ENCODE measurements at places on chromosomes 6 and 20.

DNA sequence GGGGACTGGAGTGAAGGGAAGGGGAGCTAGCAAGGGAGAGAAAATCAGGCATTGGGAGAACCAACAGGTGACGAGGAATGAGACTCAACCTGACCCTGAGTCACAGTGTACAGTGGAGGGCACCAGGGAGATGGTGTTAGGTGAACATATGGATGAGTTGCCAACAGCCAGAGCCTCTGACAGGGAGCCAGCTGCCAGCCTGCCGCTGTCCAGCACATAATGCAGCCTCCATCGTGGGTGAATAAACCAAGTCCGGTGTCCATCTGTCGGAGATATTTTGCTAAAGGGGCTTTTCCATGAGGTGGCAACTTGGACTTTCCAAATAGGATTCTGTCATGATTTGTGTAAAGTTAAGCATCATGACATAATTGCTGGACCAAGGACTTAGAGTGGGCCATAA, 88.1 kb downstream of the CDH4 start:
- DNase-seq: no peak

DNA sequence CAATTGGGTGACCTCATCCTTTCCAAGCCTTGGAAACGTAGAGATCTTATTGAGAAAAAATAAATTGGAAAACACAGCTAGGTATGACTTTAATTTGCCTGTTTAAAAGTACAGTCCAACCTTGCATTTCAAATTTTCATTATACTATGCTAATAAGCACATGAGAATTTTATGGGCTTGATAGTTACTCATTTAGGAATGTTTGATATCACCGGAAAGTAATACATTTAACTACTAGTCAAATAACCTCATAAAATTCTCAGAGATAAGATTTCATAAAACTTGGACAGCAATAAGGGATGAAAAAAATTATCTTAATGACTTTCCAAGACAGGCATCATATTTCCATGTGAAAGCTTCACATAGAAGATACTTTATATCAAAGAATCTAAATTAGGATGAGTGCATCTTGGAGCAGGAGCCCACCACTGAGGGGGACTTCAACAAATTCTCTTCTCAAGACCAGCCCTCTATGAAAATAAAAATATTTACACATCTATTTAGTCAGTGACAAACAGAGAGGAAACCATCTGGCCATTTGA, 236.3 kb downstream of the EPHA7 start:
- DNase-seq: no peak

DNA sequence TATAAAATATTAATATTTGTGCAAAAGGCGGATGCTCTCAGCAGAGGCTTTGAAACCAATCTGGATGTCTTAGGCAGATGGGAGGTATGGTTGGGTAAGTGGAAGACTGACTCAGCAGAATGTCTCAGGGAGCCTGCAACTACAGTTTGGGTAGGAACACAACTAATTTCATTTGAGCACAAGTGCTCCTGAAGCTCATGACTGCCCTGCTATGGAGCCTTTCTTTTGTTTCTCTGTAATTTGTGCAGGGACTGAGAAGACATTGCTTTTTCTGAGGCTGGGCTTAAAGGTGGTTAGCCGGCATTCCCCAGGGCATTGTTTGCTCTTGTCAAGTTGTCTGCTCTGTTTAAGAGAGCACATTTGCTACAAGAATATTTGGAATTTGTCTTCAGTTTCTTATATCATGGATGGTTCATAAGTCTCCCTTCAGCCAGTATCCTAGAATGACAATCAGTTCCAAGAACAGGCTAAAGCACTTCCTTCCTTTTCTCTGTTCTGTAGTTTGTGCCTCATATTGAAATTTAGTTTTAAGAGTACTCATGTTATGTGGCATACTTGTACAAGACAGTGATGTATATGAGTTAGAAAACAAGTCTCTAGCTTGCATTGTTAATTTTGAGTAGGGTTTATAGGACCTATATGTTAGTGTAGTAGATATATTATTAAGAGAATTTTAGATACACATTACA, 208.3 kb downstream of the ZFAND3 start:
- DNase-seq: no peak

- DNase-seq: peak; percentile 51
Observed at GRCh38 chr20:62366370-62367135, 559 bp downstream of the LAMA5 start.

DNA sequence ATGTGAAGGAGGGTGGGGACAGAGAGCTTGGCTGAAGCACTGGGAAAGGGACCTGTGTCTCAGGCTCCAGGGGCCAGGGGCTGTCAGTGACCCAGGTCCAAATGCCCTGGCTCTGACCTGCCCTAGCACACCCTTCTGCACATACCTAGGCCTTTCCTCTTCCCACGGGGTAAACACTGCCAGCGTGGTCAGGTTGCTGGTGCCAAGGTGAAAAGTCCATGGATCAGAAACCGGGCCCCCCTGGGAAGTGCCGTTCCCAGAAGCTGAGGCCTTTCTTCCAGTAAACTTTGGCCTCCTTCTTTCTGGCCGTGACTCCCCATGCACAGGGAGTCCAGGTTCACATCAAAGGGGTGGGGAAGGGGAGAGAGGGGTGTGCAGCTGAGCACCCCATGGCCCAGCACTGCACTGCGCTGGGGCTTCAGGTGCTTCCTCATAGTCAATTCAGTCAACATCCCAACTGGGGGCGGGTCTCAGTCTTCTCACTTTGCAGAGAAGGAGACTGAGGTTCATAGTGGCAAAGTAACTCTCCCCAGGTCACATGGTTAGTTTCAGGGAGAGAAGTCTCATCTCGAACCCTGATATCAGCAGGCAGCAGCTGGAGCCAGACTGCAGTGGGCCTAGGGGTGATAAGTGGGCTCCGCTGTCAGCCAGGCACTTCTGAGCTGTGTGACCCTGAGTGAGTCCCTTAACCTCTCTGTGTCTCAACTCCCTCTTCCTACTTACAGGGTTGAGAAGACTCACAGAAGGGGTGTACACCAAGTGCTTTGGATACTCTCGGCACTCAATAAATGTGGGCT, 17.0 kb downstream of the PCK1 start:
- DNase-seq: no peak

- DNase-seq: no peak
Observed at GRCh38 chr20:1415667-1416468, 23.0 kb upstream of the FKBP1A start.

DNA sequence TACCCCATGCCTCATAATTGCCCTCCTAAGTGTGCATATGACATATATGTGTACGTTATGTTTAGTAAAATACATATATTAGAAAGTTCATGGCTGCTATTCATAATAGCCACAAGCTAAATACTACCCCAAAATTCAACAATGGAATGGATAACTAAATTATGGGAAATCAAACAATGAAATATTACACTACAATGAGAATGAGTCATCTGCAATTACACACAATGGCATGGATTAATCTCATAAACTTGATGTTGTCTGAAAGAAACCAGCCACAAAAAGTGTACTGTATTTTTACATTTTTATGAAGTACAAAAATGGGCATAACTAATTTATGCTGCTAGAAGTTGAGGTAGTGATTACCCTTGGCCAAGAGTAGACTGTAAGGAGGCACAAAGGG, 477.0 kb downstream of the HAO1 start:
- DNase-seq: no peak

- no peak for DNase-seq
Observed at GRCh38 chr6:35016502-35017321, 124.4 kb downstream of the TCP11 start.

DNA sequence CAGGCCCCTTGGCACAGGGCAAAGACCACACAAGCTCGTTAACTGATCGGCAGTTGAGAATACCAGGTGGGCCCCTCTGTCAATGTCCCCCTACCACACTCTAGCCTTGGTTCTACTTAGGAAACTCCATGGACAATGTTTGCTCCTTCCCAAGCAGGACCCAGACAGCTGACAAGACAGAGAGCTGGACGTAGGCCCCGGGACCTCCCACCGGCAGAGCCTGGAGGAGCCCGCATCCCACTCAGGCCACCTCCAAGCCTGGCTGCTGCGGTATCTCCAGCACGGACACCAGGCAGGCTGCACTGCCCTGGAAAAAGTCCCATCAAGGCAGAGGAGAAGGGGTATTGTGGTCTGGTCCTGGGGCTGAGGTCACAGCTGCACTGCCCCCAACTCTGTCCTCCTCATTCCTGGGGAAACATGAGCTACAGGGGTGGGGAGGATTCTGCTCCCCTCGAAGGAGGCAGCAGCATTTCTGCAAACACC, 6.2 kb upstream of the GRM4 start:
- DNase-seq: no peak

DNA sequence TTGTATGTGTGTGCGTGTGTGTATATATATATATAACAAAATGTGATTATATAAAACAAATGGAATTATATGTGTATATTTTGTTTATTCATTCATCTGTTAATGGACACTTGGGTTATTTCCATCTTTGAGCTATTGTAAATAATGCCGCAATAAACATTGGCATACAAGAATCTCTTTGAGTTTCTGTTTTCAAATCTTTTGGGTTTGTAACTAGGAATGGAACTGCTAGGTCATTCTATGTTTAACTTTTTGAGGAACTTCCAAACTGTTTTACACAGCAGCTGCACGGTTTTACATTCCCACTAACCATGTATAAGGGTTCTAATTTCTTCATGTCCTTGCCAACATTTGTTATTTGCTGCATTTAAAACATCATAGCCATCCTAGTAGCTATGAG, 39.9 kb upstream of the TGM2 start:
- DNase-seq: no peak

- DNase-seq: no peak
Observed at GRCh38 chr6:126156973-126157372, 170.6 kb downstream of the TRMT11 start.

GRCh38 chr20:19624221-19624965, 133.7 kb upstream of the RIN2 start:
- no peak for DNase-seq

DNA sequence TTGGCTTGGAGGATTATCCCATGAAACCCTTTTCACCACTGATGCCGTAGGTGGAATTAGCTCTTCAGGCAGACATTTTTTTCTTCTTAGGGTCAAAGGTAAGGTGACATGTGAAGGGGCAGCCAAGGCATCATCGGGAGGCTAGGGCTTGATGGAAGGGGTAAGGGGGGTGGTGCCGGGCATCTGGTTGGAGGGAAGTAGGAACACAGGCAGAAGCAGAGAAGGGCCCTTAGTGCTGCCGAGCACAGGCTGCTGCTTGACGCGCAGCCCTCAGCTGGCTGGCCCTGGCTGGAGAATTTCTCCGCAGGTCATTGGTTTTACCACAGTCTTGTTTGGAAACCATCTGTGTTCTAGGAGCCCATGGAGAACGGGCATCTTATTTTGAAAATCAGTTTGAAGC, 54.7 kb downstream of the TRAF3IP2 start:
- no peak for DNase-seq

DNA sequence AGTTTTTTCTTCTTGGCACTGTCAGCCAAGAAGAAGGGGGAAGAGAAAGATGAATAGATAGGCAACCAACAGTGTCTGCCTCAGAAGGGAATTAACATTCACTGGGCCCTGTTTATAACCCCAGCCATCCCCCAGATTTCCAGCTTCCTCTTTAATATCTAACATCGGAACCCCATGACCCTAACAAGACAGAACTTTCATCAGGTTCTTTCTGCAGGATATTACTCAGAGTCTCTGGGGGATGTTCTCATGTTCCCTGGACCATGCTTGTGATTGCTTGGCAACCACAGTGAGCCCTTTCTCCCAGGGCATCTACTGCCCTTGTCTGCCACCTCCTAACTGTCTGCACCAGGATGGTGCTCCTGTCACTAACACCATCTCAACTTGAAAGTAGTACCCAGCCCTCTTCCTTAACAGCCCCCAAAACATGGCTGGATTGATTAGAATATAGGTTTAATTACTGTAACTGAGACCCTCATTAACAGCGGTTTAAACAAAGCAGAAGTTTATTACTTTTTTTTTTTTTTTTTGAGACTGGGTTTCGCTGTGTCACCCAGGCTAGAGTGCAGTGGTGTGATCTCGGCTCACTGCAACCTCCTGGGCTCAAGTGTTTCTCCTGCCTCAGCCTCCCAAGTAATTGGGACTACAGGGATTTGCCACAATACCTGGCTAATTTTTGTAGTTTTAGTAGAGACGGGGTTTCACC, 12.0 kb upstream of the PTPN1 start:
- no peak for DNase-seq

DNA sequence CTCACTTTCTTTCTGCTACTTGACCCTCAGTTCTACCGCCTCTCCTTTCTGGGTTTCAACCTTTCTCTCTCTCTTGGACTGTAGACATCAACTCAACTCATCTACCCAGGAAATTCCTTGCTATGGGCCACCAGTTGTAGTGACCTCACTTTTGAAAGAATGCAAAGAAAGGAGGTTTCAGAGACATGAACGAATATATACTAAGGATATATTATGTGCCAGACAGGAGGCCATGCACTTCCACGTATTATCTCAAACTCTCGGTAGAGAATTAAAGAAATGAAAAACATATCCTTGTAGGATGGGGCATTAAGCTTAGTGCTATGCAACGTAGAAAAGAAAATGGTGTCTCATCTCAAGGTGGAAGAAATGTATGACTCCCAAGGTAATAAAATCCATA, 67.3 kb upstream of the NT5E start:
- no peak for DNase-seq

GRCh38 chr6:109021870-109022269, 72.8 kb downstream of the SESN1 start:
- no peak for DNase-seq

- DNase-seq: no peak
Observed at GRCh38 chr20:2004171-2004570, 10.3 kb upstream of the PDYN start.

GRCh38 chr6:112065426-112065986, 11.6 kb downstream of the CCN6 start:
- DNase-seq: no peak

GRCh38 chr6:65771946-65772345, 64.9 kb upstream of the EYS start:
- DNase-seq: no peak

DNA sequence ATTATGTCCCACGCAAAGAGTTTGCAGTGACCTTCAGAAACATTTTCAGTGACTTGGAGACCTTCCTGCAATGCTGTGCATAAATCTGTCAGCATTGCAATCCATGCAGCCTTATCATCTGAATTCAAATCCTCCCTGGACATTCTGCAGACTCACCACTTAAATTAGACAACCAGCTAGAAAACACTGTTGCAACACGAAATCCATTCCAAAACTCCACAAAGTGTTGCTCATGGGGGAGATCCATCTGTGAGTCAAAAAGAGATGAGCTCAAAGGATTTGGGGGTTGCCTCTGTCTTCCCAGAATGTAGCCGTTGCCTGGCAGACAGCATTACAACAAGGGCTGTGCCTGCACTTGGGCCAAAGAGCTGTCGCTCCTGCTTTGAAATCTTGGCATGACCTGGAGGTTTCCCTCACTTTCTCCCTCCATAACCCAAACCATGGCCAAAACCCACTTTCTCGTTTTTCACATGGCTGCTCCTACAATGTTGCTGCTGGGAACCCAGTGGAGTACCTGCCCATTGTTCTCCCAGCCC, 163.5 kb upstream of the CDYL start:
- no peak for DNase-seq

GRCh38 chr6:112203577-112204349, 50.6 kb downstream of the LAMA4 start:
- no peak for DNase-seq
